A549 treated with RU486 at 1 μM for 4 hours (cell line): ENCODE measurements at places on chromosomes 4 and X. TPM values are rescaled to one million over a fixed set of nuclear protein-coding genes. Genes with fewer than 3 reads are reported as not detected.

Gene GPRASP2
- total RNA-seq: 3.6 to 7.9 TPM (median 6.1 TPM) in 5 replicates

Gene GPRIN3
- 1.6 to 5.8 TPM (median 5.6 TPM) in 5 replicates for total RNA-seq

Gene NIPAL1
- 0.32 to 0.94 TPM (median 0.74 TPM) in 5 replicates for total RNA-seq

Gene GAGE12E
- total RNA-seq: not detected in 5 replicates
